ENCODE measurements at places on chromosomes 6 and 20. TPM values are rescaled to one million over a fixed set of nuclear protein-coding genes. Genes with fewer than 3 reads are reported as not detected.

DNA sequence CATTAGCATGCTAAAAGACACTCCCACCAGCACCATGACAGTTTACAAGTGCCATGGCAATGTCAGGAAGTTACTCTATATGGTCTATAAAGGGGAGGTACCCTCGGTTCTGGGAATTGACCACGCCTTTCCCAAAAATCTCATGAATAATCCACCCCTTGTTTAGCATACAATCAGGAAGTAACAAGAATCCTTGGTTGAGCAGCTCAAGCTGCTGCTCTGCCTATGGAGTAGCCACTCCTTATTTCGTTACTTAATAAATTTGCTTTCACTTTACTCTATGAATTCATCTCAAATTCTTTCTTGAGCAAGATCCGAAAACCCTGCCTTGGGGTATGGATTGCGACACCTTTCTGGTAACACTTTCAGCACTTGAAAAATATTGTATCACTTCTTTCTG is 243.0 kb downstream of the BMP2 start:
- DNase-seq: no peak

DNA sequence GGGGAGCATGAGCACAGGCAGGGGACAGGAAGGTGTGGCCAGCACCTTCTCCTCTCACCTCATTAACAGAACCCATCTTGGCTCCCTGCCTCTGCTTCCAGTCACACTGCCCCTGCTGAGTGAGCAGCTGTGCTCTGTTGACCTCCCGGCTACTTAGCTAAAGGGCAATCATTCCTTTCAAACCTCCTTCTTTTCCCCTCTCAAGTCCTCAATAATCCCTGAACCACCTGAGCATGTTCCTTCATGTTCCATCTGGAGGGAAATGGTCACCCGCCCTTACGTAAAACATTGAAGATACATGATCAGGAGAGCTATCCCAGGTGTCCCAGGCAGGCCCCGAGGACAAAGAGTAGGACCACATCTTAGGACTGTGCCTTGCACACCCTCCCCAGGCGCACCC is 21.7 kb upstream of the MRPS10 start:
- no peak for DNase-seq

DNA sequence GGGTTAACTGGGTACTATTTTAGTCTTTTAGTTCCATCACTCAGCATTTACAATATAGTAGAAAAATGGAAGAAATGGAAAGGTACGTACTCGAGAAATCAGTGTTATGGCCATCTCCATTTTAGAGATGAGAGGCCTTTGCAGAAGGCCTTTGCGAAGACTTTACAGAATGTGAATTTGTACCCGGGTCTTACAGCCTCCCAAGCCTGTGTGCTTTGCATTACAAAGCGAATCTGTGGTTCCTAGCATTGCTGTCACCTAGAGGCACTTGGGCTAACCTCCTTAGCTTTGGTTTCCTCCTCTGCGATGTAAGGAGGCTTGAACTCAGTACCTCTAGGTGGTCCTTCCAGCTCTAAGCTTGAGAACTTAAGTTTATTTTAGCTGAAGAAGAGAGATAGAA is 10.9 kb downstream of the VAPB start:
- DNase-seq: no peak

DNA sequence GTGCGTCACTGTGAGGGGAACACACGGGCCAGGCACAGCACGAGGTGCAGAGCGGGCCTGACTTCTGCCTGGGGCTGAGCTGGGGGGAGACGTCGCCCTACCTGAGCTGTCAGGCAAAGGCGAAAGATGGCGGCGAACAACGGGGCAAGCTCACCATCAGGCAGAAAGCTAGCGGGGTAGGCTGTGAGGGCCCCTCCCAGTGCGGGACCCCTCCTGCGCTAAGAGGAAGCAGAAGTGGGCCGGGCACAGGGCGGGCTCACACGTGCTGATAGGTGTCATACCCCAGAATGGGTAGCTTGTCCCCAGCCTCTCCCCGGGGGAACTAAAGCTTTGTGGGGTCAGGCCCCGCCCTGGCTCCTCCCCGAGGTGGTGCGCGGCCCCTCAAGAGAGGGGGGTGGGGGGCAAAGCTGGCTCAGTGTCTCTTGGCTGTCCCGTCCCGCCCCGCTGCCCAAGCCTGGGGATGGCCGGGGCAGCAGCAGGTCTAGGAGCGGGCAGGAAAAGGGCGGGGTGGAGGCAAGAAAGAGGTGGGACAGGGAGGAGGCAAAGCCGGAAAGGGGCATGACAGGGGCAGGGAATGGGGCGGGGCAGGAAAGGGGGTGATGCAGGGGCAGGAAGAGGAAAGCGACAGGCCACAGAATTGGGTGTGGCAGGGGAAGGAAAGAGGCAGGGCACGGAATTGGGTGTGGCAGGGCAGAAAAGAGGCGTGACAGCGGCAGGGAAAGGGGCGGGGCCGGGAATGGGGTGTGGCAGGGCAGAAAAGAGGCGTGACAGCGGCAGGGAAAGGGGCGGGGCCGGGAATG is 14.7 kb downstream of the UCKL1 start:
- DNase-seq: no peak

DNA sequence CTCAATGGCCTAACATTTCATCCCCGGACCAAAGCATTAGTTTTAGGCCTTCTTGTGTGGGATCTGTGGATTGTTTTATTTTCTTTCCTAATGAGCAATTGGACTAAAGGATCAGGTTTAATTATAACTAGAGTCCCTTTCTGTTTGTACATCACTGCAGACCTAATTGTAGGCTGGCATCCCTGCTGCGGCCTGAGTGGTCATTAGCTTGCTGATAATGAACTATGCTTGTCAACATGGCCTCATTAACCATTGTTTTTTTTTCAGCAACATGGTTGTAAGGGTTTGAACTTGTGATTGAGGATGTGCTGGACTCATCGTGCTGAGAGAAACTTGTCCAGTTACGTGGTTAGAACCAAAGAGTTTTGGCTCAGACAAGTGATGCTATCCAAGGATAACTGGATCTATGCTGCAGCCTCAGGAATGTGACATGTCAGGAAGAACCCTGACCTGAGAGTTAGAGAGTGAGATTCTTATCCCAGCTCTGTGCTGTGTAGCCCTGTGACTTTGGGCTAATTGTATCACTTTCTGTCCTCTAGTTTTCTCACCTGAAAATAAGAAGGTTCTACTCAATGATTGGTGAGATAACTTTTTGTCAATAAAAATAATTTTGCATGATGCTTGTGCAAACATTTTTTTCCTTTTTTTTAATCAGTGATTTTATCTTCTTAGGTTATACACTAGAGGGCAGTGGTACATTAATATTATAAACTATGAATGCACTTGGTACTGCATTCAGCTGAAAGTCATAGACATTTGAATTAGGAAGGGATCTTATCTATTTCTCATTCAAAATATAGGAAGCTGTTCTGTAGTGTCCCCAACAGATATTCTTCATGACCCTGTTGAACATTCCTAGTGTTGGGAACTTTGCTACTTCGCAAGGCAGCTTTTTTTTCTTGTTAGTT is 140.9 kb downstream of the RNF144B start:
- no peak for DNase-seq

The TREM1 gene
- 1.4 TPM for total RNA-seq

The PNLDC1 gene
- total RNA-seq: not detected

Data from kidney (tissue), 22 donors.